ENCODE measurements at places on chromosomes 3 and 15. TPM values are rescaled to one million over a fixed set of nuclear protein-coding genes. Genes with fewer than 3 reads are reported as not detected.

ARID3B gene
- 3.5 TPM for total RNA-seq

SLC28A1 gene
- total RNA-seq, result 0.05 TPM

SERPINI1 gene
- 3.0 TPM for total RNA-seq

NTRK3 gene
- total RNA-seq, result 22.2 TPM

UBR1 gene
- total RNA-seq, result 5.4 TPM

MESP1 gene
- total RNA-seq, result 7.2 TPM

ARPIN gene
- 12.4 TPM for total RNA-seq

CELSR3 gene
- 5.4 TPM for total RNA-seq

CYP1A2 gene
- not detected for total RNA-seq

FGF7 gene
- not detected for total RNA-seq

NOX5 gene
- 0.31 TPM for total RNA-seq

TLR9 gene
- total RNA-seq, result not detected

SEMA6D gene
- not detected for total RNA-seq

MYLK gene
- 15.6 TPM for total RNA-seq

BRPF1 gene
- 17.1 TPM for total RNA-seq

CCDC32 gene
- 17.1 TPM for total RNA-seq

DNAH12 gene
- 0.19 TPM for total RNA-seq

FHIT gene
- 1.1 TPM for total RNA-seq

CCDC13 gene
- total RNA-seq, result 0.49 TPM

VGLL3 gene
- total RNA-seq, result 10.3 TPM

CLDN11 gene
- total RNA-seq, result 0.14 TPM

RFX7 gene
- total RNA-seq, result 9.8 TPM

SPINK8 gene
- not detected for total RNA-seq

GNAT1 gene
- not detected for total RNA-seq

CNTN4 gene
- total RNA-seq, result not detected

IL1RAP gene
- total RNA-seq, result 5.9 TPM

MYZAP gene
- total RNA-seq, result 0.72 TPM

SIDT1 gene
- total RNA-seq, result 0.38 TPM

HDAC11 gene
- total RNA-seq, result 9.7 TPM

FGF12 gene
- 0.61 TPM for total RNA-seq

SLC24A5 gene
- total RNA-seq, result not detected

ECE2 gene
- not detected for total RNA-seq

LHFPL4 gene
- total RNA-seq, result 0.78 TPM

GRIP2 gene
- total RNA-seq, result 1.4 TPM

NR2C2 gene
- 16.5 TPM for total RNA-seq

CTXN2 gene
- 0.04 TPM for total RNA-seq

LRRC49 gene
- 5.5 TPM for total RNA-seq

PLA1A gene
- 0.50 TPM for total RNA-seq

RPUSD3 gene
- total RNA-seq, result 43.3 TPM

EOMES gene
- 2.1 TPM for total RNA-seq

All from A549 treated with CpdA at 1 μM for 4 hours (cell line).